ENCODE measurements at places on chromosomes 1 and 21.

- no peak for DNase-seq
Observed at GRCh38 chr1:162709132-162709860, 77.0 kb downstream of the DDR2 start.

DNA sequence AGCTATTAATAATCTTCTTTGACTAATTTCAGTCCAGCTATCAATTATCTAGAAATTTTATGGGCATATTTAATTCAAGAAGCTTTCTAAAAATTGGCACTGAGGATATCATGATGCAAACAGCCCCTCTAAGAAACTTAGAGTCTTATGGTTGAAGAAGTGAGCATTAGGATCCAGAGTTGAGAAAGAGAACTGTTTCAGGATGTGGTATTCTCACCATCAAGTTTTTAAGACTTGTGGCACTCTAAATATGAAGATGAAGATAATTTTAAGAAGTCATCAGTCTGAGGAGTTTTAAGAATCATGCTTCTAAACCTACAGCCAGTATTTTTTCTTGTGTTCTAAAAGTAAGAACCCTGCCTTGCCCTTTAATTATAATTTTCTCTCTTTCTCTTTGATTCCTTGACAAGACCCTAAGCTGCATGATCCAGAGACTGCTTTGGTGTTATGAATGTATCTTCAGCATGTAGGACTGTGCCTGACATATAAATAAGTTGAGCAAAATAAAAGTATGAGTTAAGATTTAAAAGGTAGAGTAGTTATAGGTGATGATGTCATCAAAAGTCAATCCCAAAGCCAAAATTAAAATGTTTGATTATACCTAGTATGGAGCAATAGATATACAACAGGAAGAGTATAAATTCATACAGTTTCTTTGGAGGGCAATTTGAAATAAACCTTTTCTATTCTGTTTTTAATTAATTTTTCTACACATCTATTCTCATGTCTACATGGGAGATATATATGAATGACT lies 39.1 kb downstream of the RPS6KC1 start:
- no peak for DNase-seq

DNA sequence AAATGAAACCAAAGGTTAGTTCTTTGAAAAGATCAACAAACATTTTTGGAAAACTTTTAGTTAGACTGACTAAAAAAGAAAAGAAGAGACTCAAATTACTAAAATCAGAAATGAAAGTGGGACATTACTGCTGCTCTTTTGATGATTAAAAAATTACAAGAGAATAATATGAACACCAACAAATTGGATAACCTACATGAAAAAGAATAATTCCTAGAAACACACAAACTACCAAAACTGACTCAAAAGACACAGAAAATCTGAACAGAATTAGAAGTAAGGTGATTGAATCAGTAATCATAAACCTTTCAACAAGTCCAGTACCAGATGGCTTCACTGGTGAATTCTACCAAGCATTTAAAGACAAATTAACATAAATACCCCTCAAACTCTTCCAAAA lies 5.6 kb downstream of the KIFAP3 start:
- DNase-seq: no peak

DNA sequence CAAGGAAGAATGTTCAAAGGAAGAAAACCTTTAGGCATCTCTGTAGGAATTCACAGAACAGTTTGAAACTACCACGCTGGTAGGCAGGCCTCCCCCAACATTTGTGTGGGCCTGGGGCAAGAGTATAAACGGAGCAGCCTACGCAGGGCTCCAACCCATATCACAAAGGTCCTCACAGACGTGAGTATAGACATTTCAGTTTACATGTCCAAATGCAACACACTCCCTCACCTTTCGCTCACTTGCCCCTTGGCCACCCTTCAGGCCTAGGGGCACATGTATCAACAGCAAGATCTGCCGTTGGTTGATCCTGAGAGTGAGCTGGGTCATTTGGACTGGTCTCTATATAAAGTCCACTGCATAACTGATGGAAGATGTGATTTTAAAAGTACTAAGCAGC lies 133.3 kb downstream of the ACBD6 start:
- DNase-seq: no peak

DNA sequence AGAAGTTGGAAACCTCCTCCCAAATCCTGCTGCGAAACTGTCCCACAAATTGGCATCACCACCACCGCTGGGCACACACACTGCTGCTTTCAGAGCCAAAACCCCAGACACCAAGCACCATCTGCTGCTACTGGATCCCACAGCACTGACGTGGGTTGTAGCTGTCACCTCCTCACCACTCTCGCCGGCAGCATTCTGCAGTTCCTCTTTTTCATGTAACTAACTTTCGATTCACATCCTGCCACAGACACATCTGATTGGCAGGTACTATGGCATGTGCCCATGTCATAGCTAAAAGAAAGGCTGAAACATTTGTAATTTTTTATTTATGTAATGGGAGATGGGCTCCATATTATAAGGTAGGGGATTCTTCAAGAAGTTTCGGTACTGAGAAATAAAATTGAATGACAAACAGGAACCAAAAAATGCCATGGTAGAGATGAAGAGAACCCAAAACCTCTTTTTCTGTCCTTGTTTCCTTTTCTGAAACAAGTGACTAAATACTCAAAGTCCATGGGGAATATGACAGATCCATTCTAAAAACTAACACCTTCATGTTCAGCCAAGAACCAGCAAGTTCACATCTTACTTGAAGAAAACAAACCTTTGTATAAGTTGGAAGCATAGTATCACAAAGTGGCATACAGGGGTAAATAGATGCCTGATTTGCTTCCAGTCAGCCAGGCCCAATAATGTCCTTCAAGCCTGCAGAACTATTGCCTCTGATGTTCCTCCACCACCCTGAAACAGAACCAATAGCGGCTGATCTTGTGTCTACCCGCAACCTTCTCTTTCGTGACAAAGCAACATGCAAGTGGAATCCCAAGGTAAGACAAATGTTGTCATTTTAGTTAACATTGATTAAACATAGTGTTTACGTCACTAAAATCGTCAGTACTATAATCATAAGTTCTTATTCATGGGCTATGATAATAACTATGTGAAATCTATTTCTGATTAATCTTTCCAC lies 26.6 kb upstream of the RGS13 start:
- no peak for DNase-seq

- DNase-seq: no peak
Observed at GRCh38 chr21:45376459-45377324, 28.3 kb upstream of the COL18A1 start.

GRCh38 chr1:167800251-167800650 lies 78.5 kb downstream of the MPZL1 start:
- DNase-seq: no peak

DNA sequence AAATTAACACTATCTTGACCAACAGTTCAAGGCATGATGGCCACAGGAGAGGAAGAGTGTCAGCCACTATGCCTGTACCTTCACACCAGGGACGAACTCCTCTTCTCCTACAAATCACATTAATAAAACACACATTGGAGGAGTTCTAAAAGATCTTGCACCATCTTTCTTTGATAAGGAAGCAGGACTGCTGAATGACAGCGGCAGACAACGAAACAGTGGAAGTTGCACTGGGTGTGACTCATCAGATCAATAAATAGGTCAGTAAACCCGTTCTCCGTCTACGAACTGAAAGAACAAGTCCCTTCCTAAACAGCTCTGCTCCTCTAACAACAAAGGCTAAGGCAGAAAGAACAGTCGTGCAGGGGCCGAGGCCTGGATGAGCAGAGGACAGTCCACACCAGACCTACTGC lies 23.1 kb downstream of the UBE2G2 start:
- DNase-seq: no peak

GRCh38 chr1:7407980-7408770 lies 362.9 kb upstream of the VAMP3 start:
- no peak for DNase-seq

Measured in NCI-H2081 treated with DMSO at 0.1 percent for 48 hours (cell line).